Posterior cingulate gyrus (tissue), 11 donors: ENCODE measurements at places on chromosomes 16 and 17.

GRCh38 chr16:65728652-65729051 is 606.8 kb upstream of the CDH11 start:
- DNase-seq, result no peak

DNA sequence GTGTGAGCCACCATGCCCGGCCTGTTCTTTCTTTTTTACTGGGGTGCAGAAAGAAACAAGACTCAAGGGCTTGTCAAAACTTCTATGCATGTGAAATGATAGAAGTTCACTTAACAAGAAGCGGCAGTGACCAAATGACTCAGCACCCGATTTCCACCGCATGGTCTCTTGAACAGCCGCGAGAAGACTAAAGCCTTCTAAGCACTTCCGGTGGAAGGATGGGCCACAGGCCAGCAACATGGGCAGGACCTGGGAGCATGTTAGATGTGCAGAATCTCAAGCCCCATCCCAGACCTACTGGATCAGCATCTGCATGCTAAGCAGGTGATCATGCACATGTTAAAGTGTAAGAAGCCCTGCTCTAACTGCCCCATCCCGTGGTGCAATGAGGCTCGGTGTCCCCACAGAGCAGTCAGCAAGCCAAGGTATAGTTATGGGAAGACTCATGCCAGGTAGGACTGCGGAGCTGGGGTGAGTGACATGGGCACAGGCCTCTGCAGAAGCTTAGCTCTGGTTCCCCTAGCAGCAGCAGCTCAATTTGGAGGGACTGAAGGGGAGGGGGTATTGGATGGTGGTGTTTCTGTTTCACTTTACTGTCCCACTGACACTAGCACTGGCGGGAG is 88.5 kb upstream of the HNF1B start:
- DNase-seq, result no peak

DNA sequence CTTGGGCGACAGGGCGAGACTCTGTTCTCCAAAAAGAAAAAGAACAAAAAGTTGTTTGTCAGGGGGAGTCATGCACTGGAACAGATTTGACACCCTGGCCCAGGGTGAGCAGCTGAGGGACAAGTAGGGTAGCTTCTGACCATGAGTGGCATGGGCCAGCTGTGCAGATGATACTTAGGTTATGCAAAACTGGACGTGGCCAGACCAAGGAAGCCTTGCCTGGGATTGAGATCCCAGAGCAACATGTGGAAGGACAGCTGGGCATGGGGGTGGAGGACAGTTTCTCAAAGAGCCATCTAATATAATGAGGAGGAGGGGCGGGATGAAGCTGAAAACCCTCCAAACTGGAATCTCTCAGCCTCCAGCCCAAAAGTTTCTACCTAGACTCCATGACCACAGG is 19.6 kb upstream of the SLC35B1 start:
- DNase-seq, result no peak

DNA sequence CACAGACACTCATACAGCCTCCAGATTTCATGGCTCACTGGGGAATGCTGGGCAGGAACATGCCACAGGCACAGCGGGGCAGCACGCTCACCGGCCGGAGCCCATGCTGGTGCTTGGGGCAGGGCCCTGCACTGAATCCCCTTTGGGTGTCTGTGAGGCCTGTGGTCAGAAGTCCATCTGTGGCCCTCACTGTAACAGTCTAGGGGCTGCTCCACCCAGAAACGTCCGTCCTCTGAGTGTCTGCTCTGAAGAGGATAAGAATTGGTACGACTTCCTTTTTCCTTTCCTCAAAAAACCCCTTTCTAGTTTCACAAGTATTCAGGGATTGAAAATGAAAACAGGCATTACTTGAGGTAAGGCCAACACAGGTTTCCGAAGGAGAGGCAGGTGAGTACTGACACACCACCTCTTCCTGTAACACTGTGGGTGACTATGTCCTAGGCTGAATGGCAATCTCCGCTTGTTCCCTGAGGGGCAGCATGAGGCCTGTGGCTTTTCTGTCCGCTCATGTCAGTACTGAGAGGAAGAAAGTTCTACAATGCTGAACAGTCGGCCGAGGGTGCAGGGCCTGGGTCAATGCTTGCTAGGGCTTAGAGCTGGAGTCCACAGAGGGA is 42.5 kb downstream of the TMEM11 start:
- no peak for DNase-seq

- peak; percentile 97 for DNase-seq
Observed at GRCh38 chr16:5025171-5025632, 8.5 kb downstream of the NAGPA start.
